ENCODE measurements at places on chromosomes 5 and 9.

DNA sequence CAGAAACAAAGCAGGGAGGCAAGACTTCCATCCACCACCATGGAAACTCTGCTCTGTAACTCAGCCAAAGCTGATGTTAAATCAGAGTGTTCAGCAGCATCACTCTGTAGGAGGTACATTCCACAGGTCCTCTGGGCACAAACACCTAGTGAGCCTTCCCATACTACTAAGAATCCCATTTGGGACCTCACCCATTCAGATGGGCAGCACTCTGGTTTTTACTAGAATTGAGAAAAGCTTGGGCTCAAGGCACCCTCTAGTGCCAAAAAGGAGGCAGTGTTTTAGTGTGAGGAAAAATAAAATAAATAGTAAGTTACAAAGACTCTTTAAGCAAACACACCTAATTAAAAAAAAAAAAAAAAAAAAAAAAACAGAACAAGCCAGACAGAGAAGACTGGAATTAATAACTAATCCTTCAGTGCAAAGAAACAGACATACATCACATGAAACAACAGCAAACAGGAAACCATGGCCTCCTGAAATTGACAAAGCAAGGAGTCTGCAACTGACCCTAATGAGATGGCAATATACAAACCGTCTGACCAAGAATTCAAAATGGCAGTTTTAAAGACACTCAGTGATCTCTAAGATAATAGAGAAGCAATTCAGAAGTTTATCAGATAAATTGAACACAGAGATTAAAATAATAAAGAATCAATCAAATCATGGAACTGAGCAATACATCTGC, 159.5 kb downstream of the GNA14 start:
- DNase-seq = no peak

DNA sequence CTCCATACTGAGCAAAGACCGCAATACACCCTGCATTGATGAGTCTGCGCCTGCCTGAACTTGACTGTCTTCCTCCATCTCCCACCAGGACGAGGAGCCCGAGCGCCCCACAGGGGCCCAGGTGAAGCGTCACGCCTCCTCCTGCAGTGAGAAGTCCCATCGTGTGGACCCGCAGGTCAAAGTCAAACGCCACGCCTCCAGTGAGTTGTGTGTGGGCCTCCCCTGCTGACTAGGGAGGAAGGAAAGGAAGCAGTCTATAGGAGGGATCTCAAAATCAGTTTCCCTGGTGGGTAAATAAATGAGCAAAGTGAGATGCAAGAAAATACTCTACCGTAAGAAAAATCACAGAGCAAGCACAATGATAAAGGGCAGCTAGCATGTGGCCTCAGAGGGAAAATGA, 22.8 kb upstream of the GRPEL2 start:
- no peak for DNase-seq

GRCh38 chr5:11248966-11249365, 487.9 kb upstream of the DAP start:
- no peak for DNase-seq

- no peak for DNase-seq
Observed at GRCh38 chr9:131668057-131668438, 71.8 kb downstream of the RAPGEF1 start.

GRCh38 chr9:70832492-70832891, 288.9 kb downstream of the TRPM3 start:
- DNase-seq = no peak

DNA sequence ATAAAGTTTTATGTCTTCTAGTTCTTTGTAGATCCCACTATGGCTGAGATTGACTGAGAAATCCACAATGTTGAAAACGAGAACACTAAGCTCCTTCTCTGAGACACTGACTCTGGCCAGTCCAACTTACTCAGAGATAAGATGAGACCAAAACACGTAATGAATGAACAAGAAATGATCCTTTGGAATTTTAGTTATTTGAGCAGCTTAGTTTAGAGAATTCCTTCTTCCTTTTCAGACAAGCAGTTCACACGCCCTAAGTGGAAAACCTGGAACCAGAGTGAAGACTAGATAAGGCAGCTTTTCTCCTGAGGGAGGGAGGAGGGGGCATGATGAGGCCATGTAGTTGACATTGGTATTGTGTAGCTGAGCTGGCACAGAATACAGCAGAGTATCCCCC, 139.6 kb downstream of the GABRB2 start:
- no peak for DNase-seq

DNA sequence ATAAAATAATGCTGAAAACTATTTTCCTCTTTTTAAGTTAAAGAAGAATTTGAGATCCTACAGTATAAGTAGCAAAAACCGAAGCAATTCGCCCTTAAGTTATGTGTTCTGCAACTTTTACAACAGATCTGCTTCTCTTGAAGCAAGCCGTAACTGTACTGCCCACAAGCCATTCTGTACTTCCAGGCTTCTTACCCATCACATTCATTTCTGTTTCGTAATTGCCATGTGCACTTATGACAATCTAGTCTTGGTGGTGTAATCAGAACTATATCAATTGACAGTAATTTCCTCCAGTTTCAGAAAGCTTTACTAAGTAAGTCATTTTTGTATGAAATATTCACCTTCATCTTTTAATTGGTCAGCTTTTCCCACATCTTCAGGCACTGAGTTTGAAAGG, 13.8 kb downstream of the SGTB start:
- DNase-seq = no peak

DNA sequence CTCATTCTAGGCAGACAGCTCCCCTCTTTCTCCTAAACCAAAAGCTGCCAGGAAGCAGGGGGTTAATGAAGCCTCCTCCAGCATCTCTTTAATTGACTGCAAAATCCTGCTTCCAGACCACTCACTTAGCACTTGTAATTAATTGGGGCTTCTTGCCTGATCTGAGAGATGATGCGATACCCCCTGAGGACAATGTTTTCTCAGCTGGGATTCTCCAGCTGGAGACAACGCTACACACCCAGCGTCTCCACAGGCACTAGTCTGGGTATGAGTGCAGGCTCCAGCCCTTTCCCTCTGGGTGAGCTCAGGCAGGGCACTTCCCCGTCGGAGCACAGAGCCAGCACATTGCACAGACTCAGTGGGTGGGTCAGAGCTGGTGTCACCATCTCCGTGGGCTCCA, 16.1 kb downstream of the CPLX2 start:
- DNase-seq = no peak

DNA sequence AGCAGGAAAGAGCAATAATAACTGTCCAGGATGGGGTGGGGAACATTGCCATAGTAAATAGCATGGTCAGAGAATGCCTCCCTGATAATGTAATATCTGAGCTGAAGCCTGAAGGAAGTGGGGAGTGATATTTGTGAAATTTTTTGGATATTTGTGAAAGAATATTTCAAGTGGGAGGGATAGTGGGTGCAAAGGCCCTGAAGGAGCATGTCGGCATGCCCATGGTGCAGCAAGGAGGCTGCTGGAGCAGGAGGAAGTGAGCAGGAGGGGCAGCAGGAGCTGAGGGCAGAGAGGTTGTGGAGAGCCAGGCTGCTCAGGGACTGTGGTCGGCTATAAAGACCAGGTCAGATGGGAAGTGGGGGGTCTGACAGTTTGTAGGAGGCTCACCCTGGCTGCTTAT, 21.1 kb upstream of the PDE8B start:
- DNase-seq = no peak

DNA sequence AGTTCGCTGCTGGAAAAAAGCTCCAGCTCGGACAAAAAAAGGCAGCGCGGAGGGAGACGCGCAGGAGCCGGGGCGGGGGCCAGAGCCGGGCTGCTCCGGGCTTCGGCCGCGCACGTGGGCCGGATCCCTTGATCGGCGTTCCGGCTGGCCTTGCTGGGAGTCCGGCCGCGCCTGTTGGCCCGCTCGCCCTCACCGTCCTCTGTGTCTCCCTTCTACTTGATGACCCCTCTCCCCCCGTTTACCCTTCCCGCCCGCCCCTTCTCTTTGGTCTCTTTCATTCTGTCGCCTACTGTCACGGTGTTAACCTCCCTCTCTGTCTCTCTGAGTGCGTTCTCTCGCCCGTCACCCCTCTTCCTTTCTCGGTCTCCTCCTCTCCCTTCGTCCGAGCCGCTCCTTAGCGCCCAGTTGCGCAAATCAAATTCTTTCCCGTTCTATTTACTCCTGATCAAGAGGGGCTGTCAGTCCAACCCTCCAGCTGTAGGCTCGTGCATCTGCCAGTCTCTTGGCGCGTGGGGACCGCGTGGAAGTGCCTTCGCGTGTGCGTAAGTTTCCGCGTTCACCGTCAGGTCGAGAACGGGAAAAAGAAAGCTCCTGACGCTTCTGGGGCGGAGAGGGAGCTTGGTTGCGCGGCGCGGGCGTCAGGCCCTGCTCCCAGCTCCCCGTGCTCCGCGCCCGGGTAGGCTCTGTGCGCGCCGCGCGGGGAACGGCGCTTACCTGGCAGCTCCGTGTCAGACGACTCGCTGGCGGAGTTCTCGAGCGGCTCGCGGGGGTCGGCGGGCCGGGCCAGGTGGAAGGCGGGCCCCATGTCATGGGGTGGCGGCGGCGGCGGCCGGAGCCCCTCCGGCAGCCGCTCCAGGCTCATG, 798 bp downstream of the PITX1 start:
- DNase-seq = no peak

DNA sequence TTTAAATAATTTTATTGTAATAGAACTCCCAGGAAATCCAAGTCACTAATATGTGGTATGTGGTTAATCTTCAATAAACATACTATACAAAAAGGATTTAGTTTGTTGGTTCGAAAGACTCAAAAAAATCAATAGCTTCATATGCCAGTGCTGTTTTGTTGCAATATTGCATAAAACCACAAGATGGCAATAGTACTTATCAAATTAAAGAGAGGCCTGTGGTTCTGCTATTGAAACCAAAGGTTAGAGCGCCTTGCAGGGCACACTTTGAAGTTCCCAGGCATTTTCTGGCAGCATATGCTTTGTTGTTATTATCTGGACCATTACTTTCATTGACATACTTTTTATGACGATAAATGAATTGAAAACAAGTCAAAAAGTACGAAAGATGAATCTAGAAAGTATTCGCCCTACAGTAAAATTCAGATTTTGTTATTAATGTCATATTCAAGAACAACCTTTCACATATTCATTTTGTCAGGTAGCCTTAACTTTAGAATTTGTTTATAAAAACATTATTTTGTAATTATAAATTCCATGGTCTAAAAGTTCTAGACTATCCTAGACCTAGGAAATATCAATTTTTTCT, 316.3 kb downstream of the MCTP1 start:
- DNase-seq = peak; percentile 52

DNA sequence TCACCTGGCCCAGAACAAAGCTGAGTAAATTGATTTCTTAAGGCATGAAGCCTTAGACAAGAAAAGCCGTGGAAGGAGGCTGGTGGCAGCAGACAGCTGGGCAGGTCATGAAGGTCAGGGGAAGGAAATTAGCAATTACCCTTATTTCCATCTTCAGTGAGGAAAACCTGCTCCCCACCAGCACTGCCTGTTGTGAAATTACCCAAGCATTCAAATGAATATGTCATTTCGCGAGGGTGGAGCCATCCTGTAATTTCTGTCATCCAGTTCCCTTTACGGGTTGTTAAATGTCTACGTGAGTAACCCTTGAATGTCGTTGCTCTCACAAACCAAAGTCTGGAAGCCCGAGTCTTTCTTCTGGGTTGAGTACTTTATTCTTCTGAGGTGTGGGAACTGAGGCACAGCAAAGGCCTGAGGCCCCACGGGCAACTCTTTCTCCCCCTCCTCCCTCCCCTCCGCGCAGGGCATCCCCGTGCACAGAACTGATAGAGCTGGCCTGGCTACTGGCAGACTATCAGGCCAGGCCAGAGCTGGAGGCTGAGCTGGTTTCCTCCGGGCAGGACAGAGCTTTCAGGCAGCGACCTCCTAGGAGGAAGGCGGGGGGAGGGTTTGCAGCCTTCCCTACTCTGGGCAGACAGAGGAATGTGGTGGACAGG, 22.0 kb upstream of the AK3 start:
- no peak for DNase-seq

DNA sequence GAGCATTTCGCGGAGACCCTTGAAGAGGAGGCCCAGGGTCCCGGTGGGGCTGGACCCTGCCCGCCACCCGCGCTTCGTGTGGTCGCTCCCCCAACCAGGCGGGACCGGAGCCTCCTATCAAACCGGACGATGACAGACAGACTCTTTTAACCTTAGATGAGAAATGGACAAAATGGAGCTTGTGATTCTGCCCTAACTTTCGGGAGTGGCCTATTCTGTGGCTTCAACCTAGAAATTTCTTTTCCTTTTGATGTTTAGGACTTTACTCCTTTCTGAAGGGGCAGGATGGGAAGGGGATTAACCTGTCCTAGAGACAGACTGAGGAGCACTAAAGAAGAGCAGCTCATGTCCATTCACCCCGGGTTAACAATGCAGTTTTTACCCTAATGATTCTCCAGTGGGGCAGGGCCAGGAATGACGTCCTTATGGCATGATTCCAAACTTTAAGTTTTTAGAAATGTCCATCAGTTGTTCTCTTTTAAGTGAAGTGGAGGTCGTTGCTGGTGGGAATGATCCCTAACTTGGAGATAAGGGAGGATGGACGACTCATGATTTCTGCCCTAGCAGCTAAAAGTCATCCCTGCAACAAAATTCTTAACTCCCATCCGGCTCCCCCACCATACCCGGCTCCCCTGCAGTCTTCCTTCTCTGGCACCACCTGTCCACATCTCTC, 1.0 kb downstream of the NIPSNAP3A start:
- peak; percentile 24 for DNase-seq

- DNase-seq = no peak
Observed at GRCh38 chr5:59711310-59711709, 182.2 kb downstream of the PDE4D start.

GRCh38 chr5:54217826-54218503, 92.4 kb downstream of the ARL15 start:
- DNase-seq = peak; percentile 65

DNA sequence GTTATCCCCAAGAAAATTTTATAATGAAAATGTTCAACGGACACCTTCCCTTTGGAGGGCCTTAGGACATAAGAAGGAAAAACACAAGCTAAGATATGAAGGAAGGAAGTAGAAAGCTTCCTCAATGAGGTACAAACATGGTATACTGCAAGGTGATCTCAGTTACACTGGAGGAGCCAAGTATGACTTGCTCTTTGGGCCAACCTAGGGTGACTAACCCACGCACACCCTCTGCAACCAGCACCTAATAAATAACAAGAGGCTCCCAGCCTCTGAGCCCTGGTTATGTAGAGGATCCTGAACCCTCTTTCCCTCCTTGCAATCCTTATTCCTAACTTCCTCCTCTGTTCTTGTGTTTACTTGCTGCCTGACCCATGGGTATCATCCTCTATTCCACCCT, 38.3 kb upstream of the KCNV2 start:
- no peak for DNase-seq

GRCh38 chr5:160418561-160419457, at the start of gene SLU7:
TSS of gene SLU7 (minus strand) at chr5:160419081. CDS start at chr5:160415294, 3,787 bp downstream.
- peak; percentile 81 for DNase-seq

DNA sequence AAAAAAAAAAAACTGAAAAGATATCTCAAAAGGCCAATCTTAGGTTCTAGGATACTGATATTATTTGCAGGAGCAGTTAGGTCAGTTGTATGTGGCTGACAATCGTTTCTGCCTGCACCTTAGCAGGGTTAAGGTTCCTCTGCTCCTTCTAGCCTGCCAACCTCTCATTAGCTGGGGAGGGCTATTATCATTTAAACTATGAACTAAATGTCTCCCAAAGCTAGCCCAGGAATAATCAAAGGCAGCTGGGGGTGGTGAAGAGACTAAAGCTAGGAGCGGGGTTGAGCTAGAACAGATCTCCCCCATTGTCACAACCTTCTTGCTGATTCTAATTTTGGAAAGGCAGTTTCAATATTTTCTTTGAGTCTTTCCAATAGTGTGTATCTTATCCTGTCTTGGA, 99.9 kb downstream of the ICE1 start:
- no peak for DNase-seq

- no peak for DNase-seq
Observed at GRCh38 chr9:134396825-134397224, 70.6 kb downstream of the RXRA start.

GRCh38 chr5:53362521-53362941, 117.9 kb upstream of the FST start:
- DNase-seq = no peak
